ENCODE measurements at places on chromosomes 12 and 14.

DNA sequence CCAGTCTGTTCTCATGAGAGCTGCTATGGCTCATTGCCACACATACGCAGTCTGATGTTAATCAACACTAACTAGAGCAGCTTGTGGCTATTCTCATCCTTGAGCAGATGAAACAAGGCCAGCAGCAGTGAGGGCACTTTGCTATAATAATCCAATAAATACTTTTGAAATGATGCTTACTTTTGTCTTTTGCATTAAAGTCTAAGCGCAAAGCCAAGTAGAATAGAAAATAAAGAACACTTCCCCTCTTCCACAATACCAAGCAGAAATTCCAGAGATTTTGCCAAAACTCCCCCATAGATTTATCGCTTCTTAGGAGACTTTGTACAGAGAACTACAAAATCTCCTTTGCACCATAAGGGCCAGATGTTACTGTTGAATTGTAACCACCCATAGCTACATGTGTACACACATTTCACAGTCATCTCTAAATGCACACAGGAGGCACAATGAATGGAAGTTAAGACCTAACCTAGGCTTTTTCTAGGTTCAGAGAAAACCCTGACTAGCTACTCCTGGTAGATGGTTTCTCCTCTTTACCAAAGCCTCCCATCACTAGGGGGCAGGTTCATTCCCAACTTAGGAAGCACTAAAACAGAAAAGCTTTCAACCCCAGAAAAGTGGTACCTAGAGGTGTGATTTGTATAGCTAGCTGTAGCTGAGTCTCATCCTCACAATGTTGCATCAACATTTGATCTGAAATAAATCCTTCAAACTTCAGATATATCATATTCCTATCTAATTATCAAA, 119.3 kb downstream of the HMGA2 start:
- DNase-seq = no peak

GRCh38 chr14:21090940-21091663, 7.4 kb downstream of the ZNF219 start:
- no peak for DNase-seq

DNA sequence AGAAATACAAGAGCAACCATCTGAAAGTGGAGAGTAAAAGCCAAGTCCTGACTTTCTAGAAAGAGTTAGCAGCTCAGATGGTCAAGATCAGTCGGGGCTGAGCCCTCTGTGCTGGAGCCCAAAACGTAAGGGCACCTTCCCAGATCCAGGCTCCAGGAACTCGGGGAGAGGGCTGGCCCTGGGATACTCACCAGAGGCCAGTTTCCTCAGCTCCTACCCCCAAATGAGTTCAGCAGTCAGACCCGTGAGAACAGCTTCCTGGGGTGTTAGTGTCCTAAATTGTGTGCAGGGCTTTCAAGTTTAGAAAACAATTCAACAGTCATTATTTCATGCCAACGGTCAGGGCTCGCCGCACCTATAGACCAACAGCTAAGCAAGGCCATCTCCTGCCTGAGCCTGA, 147.6 kb upstream of the FKBP4 start:
- no peak for DNase-seq

DNA sequence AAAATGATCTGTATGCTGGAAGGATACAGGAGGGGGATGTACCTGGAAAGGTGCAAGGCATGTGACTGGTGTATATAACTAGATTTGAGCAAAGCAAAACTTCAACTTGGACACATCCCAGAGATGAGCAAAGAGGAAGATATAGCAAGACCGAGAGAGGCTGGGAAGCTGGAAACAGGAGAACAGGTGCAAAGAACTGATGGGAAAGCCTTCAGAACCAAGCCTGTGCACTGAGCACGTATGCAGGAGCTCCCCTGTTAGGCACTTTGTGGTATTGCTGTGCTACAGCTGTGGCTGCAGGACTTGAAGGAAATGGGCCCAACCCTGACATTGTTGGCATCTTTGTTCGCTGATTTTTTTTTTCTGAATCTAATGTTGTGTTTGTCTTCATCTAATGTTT, 120.7 kb upstream of the PWP1 start:
- no peak for DNase-seq

- DNase-seq = no peak
These were observed 198.9 kb downstream of the CACNA1C start for GRCh38 chr12:2251526-2252209.

- DNase-seq = peak; percentile 42
These were observed 8.8 kb downstream of the VPS37B start for GRCh38 chr12:122886851-122887818.

DNA sequence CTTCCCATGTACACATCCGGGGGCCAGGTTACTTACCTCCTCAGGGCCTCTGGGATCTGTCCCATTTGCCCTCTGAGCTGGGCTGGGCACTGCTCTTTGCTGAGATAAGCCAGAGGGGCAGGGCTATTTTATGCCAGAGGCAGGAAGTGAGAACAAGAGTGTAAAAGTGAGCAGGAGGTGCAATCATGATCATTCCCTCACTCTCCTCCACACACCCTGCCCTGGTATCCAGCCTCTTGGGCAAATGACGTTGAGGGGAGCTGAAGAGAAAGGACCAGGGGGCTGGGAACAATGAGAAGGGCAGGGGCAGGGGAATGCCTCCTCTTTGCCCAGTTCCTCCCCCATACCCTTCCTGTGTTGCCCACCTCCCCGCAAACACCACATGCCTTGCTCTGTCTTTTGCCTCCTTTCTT, 4.2 kb downstream of the LPAR5 start:
- no peak for DNase-seq

GRCh38 chr12:58922849-58923248, 2.5 kb upstream of the LRIG3 start:
- no peak for DNase-seq

DNA sequence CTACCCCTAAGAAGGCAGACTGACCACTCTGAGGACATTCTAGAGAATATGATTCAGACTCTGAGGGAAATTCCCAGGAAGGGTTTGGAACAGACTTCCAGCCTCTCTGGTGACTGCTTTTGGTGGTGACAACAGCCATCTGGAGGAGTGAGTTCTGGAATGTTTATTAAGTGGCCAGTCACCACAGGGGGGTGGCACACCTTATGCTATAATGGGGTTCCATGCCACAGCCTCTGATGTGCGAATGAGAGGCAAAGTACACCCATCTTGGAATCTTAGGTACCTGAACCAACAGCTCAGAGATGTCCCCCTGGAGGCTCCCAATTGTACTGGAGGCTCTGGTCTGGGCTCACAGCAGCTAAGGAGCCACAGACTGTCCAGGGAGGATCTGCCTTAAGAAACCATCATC, 9.5 kb upstream of the TINF2 start:
- no peak for DNase-seq

DNA sequence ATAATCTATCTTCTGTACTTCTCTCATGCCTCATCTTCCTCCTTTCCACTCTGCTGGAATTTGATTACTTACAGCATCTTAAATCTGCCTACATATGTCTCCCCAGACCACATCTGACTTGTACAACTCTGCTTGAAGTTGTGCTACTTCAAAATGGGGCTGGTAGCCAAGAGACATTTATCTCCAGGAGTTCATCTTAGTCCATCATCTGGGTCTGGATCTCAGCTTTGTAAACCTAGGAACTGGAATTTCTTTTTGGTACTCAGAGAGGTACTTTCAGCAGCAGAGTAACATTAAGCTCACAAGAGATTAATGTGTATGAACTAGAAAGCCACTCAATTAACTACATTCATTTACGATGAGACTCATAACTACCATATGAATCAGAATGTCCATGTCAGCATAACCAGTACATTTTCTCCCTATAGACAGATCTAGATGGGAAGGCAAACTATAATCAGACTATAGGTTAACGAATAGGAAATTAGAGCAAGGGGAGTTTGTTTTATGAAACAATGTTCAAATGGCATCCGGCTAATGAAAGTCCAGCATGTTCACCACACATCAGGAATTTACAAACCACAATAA, 178.8 kb downstream of the CEP128 start:
- DNase-seq = no peak

DNA sequence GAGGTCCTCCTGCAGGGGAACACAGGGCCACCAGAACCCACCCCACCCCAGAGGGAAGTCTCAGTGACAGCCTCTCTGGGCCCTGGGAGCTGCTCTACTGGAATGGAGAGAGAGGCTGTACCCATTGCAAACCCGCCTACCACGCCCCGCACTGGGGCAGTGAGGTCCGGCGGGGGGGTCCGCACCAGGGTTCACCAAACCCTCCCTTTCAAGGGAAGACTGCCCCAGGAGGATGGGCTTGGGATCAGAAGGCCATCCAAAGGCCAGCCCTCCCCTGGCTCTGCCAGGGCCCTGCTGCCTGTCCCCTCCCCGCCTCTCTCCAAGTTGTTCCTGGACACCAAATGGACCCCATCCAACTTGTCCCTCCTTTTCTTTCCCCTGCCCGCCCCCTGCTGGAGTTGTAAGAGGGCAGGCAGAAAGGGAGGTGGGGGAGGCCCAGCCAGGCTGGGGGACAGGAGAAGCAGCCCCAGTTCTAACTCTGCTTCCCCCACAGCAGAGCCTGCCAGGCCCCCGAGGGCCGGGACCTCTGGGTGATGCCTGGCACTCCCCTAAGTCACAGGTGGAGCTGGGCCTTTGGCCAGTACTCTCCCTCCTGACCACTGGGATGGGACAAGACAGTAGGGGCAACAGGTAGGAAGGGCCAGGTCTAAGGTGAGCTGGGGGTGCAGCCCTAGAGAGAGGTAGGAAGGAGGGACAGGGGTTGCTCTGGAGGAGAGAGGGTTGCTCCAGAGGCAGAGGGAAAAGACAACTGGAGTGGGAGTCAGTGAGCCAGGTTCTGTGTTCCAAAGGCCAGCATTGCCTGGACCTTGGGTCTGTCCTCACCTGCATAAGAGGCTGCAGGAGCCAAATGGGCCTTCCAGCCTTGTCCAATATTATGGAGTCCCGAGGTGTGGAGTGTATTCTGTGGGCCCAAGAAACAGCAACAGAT, 3.2 kb upstream of the DIO3 start:
- no peak for DNase-seq

- no peak for DNase-seq
These were observed 43.8 kb upstream of the PSMA6 start for GRCh38 chr14:35248476-35248788.

DNA sequence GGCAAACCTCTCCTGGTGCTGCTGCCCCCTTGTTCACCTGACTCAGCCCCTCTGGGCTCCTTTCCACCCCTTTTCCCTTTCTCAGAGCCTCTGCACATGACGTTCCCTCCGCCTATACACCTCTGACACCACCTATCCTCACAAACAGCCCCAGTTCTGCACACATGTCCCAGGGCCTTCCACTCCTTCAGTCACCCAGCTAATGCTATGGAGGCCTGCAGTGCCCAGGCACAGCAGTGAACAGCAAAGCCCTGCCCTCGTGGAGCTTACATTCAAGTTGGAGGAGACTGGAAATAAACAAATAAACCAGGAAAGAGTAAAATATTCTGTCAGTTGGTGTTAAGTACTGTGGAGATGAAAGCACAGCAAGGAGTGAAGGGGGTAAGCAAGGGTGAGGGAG, 38.5 kb upstream of the MDM1 start:
- no peak for DNase-seq

DNA sequence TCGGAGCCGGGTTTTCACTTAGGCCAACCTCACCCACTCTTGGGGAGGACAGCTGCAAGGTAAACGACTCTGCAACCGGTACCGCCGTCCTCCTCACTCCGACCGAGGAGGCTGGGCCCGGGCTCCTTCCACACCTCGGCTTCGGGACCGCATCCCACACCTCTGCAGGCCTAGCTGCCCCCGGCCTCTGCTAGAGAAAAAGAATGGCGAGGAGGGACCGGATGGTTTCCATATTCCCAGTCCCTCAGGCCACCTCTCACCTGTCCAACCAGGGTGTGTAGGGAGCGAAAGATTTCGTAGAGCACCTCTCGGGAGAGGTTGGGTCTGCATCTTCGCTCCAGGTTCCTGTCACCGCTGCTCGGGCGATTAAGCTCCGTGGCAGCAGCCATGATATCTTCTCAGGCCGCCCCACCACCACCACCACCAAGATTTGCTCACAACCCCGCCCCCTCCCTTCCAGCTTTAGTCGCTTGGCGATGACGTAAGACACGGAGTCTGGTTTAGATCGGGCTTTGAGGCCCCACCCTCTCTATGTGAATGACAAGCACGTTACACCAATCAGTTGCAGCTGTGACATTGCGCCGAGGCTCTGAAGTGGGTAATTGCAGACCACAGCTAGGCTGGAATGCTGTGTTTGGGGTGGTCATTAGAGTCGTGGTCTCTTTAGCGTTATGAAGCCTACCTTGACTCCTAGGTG, at the start of gene MBIP:
Gene MBIP (minus strand): TSS at position 438 of the 697 bp plus-strand sequence. CDS start 49 bp downstream, at position 389.
- peak; percentile 76 for DNase-seq

DNA sequence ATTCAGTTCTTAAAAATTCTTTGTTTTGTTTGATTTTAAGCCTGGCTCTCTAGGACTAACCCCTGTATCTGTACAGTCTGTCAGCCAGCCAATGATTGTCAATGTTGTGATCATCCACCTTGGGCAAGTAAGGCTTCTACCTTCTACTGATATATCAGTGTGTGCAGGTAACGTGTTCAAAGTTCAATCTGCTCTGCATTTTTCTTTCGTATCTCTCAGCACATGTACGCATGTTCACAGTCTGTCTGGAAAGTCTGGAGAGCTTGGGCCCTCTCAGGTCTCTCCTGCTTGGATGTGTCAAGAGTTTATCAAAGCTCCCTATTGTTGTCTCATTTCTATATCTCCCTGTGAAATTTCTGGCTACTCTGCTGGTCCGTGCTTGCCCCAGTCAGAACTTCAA, 138.6 kb upstream of the VRK1 start:
- no peak for DNase-seq

DNA sequence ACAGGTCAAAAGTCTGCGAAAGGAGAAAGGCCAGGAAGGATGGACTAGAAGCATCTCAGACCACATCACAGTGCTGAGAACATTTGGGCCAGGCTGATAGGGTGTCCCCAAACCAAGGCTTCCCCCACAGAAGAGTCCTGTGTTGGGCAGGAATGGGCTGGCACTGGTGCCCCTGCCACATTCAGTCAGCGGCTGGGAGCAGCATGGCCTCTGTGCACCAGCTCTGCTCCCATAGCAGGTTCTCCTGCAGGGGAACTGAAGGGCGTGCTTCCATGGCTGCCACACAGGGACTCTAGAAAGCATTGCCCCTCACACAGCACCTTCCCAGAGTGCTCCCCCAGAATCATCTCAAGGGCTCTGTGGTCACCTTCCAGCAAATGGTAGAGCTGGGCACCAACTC, 17.5 kb downstream of the EVL start:
- DNase-seq = no peak

DNA sequence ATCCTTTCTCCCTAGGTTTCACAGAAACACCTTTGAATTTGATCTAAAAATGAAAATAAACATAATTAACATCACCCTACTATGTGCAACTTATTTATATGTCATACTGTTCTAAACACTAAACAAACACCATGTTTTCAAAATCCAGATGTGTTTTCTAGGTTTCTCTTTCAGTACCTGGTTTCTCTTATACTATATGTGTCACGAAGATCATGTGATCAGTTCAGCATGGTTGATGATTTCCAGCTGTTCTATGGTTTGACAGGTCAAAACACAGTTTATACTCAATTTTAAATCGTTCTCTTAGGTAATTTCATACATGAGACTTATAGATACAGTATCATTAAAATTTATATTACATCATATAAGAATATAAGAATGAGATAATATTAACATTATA, 373.1 kb downstream of the SOX5 start:
- no peak for DNase-seq
